Fibroblast of pulmonary artery (primary cell): ENCODE measurements at places on chromosomes 13 and 19.

- DNase-seq = peak; percentile 63
These were observed 4.3 kb downstream of the RUVBL2 start for GRCh38 chr19:48997972-48998371.

- DNase-seq = no peak
These were observed 57.7 kb downstream of the ANKRD10 start for GRCh38 chr13:110856942-110857835.

- peak; percentile 17 for DNase-seq
These were observed 410.6 kb downstream of the TBC1D4 start for GRCh38 chr13:75071395-75071794.

- DNase-seq = no peak
These were observed 13.1 kb downstream of the NUFIP1 start for GRCh38 chr13:44976196-44976595.

DNA sequence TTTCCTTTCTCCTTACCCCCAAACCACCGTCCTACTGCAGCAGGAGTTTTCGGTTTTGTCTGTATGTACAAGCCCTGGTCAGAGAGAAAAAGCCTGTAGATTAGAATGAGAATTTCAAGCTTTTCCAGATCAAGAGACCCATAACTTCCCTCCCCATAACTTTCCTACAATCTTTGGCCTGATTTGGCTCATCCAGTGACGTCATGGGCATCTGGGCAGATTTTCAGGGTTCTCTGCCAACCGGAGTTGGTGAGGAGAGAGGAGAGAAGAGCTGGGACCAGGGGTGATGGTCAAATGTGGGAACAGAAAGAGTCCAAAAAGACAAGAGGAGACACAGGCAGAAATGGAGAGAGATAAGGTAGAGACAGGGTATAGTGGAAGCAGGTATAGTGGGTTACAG is 10.5 kb downstream of the IZUMO2 start:
- DNase-seq = no peak

DNA sequence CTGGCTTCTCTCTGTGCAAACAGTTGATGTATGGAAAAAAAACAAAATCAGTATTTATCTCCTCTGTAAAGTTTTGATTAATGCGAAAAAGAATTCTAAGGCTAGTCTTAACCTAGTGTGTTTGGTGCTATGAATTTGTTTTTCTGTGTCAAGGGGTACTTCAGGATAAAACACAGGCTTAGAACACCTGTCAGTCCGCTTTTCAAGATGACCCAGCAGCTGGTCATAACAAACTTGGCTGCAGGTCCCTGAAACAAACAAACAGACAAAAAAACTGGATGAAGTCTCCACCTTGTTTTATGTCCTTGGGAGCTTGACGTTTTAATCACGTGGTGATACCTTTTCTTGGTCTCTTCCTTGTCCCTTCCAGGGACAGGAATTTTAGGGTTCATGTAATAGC is 689.3 kb downstream of the UQCRFS1 start:
- no peak for DNase-seq

DNA sequence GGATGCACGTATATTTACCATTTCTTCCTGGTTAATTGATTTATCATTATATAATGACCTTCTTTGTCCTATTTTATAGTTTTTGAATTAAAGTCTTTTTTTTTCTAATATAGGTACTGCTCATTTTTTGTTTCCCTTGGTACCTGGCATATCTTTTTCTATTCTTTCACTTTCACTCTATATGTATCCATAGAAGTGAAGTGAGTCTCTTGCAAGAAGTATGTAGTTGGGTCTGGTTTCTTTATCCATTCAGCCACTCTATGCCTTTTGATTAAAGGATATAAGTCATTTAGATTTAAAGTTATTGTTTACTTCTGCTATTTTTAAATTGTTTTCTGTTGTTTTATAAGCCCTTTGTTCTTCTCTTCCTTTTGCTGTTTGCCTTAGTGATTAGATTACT is 194.3 kb upstream of the SLITRK6 start:
- no peak for DNase-seq

- no peak for DNase-seq
These were observed 17.2 kb downstream of the BRD4 start for GRCh38 chr19:15315101-15315500.

DNA sequence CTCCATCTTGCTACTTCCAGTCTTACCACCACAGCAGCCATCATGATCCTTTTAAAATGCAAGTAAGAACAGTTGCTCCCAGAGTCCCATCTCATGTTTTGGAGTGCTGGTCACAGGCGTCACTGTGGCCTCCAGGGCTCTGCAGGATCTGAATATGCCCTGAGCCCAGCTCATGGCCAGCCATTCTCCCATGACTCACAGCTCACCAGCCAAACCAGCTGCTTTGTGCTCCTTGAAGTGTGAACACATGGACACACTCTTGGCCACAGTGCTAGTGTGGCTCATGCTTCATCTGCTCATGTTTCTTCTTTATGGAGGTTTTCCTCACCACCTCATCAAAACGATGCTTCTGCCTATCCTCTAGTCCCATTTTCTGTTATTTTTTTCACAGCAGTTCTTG is 466.5 kb downstream of the UQCRFS1 start:
- no peak for DNase-seq
